ENCODE measurements at places on chromosomes 16 and 17. TPM values are rescaled to one million over a fixed set of nuclear protein-coding genes. Genes with fewer than 3 reads are reported as not detected.

- no peak for DNase-seq
Measured at GRCh38 chr17:42286411-42287221, 1.7 kb upstream of the STAT5A start.

DNA sequence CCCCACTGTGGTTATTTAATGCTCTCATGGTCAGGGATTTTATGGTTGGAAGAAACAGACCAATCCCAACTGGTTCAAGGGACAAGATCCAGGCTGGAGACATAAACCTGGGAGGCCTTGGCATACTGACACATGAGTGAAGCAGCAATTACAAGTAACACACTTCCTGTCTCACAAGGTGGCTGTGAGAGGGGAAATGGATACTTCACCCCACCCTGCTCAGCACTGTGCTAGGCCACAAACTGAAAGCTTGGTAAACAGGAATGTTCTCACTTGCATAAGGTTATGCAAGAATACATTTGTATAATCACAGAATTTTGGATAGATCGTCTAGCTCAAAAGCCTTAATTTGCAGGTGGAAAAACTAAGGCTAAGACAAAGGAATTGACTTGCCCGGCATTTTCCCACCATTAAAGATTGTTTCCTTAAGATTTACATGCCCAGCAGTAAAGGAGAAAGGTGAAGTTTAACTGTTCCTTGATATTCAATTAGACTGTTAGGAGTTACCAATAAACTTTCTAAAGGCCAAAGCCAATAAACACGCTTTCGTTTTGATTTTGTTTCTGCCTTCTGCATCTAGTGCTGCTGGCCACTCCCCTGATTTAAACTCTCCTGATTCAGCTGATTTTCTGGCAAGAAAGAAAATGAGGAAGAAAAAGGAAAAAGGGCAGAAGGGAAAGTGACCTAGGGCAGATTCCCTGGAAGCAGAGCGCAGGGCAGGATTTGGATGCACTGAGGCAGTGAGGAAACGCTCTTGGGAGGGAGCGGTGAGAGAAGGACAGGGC is 215.6 kb upstream of the CDH5 start:
- DNase-seq, result no peak

The IRX5 gene
- total RNA-seq, result 4.7 TPM

- DNase-seq, result no peak
Measured at GRCh38 chr16:4262303-4262835, 10.5 kb downstream of the TFAP4 start.

The CIBAR2 gene
- not detected for total RNA-seq

The CCL5 gene
- not detected for total RNA-seq

- DNase-seq, result peak; percentile 73
Measured at GRCh38 chr17:73030995-73031394, 61.5 kb downstream of the SLC39A11 start.
